T-helper 9 cell (primary cell): ENCODE measurements at places on chromosomes 7 and 10.

- DNase-seq = no peak
Observed at GRCh38 chr7:5230265-5231067, 40.4 kb downstream of the WIPI2 start.

DNA sequence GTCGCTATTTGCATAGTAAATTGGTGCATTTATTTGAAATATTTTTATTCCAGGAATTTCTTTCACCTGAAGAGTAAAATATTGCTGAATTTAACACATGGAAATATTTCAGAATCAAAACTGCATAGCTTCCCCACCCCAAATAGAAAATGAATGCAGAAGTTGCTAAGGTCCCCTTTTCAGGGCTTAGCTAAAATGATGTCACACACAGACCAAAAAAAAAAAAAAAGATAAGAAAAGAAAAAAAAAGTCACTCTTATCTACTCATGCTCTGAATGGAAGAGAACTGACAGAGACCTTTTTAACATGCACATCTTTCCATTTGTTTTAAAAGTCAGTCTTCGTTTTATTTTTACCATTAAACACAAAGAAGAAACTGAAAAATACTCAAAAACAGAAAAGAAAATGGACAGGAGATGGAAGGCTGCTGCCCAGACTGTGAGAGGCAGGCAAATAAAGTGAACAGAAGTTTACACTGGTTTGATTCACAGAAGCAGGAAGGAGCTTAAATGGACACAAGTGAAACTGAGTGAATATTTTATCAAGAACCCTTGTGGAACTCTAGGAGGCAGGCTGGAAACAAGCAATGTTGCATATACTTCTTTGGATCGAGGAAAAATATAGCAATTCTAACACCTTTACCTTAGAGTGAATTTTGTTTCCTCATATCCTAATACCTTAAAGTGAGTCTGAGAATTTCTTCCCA, 32.0 kb downstream of the PSMC2 start:
- DNase-seq = no peak

GRCh38 chr7:48636391-48637015, 287.8 kb upstream of the CDC14C start:
- no peak for DNase-seq

GRCh38 chr7:5417106-5418071, 6.2 kb downstream of the TNRC18 start:
- no peak for DNase-seq

DNA sequence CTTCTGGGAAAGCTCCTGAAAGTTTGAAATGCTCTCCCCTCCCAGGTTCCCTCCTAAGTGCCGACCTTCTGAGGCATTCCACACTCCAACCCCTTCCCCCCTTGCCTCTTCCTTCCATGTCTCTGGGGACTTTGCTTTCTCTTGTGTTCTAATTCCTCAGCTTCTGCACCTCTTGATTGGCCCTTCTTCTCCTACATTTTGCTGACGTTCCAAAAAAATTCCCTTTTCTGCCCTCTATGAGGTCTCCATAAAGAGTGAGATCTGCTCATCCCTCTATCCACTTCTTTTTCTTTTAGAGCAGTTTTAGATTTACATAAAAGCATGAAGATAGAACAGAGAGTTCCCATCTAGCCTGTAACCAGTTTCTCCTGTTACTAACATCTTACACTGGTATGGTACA, 22.3 kb downstream of the FOXI2 start:
- DNase-seq = no peak

GRCh38 chr7:17532861-17533404, 234.5 kb downstream of the AHR start:
- no peak for DNase-seq

- DNase-seq = no peak
Observed at GRCh38 chr7:138243430-138243829, 167.2 kb downstream of the AKR1D1 start.

DNA sequence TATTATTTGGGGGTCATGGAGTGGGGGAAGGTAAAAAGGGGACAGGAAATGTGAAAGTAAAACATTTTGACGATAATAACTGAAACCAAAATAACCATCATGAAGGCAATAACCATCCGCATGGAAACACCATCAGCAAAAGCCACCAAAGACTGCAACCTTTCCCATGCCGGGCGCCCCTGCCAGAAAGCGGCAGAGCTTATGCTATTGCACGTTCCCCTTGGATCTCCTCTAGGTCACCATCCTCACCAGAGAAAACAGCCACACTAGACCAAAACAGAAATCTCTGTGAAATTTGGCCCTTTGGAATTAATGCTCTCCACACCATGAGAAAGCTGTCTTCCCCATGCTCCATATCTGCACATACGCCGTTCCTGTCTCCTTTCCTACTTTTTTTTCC, 31.1 kb downstream of the DRGX start:
- DNase-seq = no peak

DNA sequence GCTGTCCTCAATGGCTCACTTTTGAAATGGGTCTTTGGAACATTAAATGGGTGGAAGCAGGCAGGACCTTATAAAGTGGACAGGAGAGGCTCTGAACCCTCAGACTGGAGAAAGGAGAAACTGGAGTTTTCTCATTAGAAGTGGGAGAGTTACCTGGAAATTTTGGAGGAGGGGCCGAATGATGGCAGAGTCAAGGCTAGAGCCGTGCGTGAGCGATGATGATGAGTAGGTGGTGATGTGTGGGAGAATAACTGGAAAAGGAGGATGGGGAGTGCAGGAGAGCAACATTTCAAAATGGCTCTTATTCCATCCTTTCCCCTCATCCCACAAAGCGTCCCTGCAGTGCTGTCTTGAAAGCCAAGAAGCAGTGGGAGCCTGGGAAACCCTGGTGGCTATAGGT, 274.0 kb downstream of the LRMDA start:
- no peak for DNase-seq

DNA sequence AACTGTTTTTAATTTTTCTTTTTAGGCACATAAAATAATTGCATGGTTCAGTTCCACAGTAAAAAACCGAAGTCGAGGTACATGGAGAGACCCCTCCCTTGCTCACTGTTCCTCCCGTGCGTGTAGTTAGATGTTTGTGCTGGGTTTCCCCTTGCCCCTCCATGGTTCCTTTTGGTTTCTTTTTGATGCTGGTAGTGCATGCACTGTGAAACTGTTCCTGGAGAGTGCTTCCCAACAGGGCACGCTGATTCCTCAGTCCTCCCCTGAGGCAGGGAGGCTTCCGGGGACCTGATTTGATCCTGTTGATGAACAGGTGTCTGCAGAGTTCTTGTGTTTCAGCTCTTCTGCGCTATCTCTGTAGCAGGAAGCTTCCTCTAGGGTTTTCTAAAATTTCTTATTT, 69.5 kb downstream of the ADCY1 start:
- DNase-seq = no peak

- no peak for DNase-seq
Observed at GRCh38 chr10:106535304-106535953, 629.1 kb downstream of the SORCS1 start.

- no peak for DNase-seq
Observed at GRCh38 chr10:985361-985760, 2.9 kb upstream of the GTPBP4 start.
